ENCODE measurements at places on chromosomes 3 and 15. TPM values are rescaled to one million over a fixed set of nuclear protein-coding genes. Genes with fewer than 3 reads are reported as not detected.

The GXYLT2 gene
- total RNA-seq, result 140 TPM

- peak overlapping the region; percentile 19 for H3K27ac ChIP-seq
- H3K4me1 ChIP-seq, result peaks cover 47% of the 10 kb centered on the region
- DNase-seq, result no peak
- H3K4me3 ChIP-seq, result no peak overlapping the region
- H3K36me3 ChIP-seq, result no peaks in the 10 kb centered on the region
Observed at GRCh38 chr3:160478338-160478737, 28.8 kb upstream of the TRIM59 start.

GRCh38 chr15:42332331-42332730 is 27.0 kb upstream of the CAPN3 start:
- no peak for DNase-seq
- no peaks in the 10 kb centered on the region for H3K4me1 ChIP-seq
- no peak overlapping the region for H3K4me3 ChIP-seq
- no peaks in the 10 kb centered on the region for H3K27me3 ChIP-seq

GRCh38 chr3:171813897-171814460 is 3.7 kb upstream of the PLD1 start:
- no peak overlapping the region for H3K4me3 ChIP-seq
- peaks cover 54% of the 10 kb centered on the region for H3K4me1 ChIP-seq
- DNase-seq, result no peak
- H3K27me3 ChIP-seq, result no peaks in the 10 kb centered on the region
- H3K27ac ChIP-seq, result peak overlapping the region; percentile 74

GRCh38 chr3:94249491-94250079 is 186.7 kb downstream of the NSUN3 start:
- no peaks in the 10 kb centered on the region for H3K36me3 ChIP-seq
- peaks cover 13% of the 10 kb centered on the region for H3K4me1 ChIP-seq
- DNase-seq, result no peak
- peaks cover 16% of the 10 kb centered on the region for H3K27me3 ChIP-seq
- H3K4me3 ChIP-seq, result no peak overlapping the region

DNA sequence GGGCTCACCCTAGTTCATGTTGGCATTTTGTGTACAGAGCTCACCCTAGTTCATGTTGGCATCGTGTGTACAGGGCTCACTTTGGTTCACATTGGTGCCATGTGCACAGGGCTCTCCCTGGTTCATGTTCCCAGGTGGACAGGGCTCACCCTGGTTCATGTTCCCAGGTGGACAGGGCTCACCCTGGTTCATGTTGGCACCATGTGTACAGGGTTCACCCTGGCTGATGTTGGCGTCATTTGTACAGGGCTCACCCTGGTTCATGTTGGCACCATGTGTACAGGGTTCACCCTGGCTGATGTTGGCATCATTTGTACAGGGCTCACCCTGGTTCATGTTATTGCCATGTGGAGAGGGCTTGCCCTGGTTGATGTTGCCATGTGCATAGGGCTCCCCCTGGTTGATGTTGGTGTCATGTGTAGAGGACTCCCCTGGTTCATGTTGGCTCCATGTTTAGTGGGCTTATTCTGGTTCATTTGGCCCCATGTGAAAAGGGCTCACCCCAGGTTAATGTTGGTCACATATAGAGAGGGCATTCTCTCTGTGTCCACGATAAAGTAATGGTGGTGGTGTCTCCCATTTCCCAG is 31.7 kb upstream of the NR2C2 start:
- no peaks in the 10 kb centered on the region for H3K36me3 ChIP-seq
- peaks cover 47% of the 10 kb centered on the region for H3K27me3 ChIP-seq
- no peaks in the 10 kb centered on the region for H3K4me1 ChIP-seq
- no peak for DNase-seq
- no peak overlapping the region for H3K27ac ChIP-seq
- H3K4me3 ChIP-seq, result no peak overlapping the region

GRCh38 chr15:45829336-45830153 is 194.7 kb downstream of the SQOR start:
- no peak overlapping the region for H3K27ac ChIP-seq
- no peak overlapping the region for H3K4me3 ChIP-seq
- no peaks in the 10 kb centered on the region for H3K36me3 ChIP-seq

DNA sequence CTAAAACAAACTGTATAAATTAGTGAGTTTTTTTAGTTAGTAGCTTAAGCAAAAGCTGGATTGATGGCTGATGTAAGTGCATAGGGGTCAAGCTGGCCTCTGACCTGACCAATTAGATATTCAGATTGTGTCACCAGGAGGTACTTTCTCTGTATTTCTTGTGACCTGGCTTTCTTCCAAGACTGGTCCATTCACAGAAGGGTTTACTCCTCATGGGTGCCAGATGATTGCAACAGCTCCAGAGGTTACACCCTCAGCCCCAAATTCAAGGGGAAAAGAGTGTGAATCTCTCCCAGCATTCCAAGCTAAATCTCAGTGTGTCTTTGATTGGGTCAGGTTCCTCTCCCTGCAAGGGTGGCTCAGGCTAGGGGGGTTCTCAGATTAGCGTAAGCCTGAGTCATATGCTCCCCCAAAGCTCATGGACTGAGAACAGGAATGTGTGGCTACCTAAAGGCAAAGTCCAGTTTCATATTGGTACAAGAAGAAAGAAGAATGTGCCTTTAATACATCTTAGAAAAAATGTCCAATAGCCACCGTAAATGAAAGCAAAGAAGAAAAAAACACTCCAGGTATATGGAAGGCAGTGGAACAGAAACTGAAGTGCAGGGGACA is 16.5 kb downstream of the PML start:
- no peaks in the 10 kb centered on the region for H3K27me3 ChIP-seq
- H3K36me3 ChIP-seq, result peaks cover 14% of the 10 kb centered on the region
- H3K4me1 ChIP-seq, result peaks cover 29% of the 10 kb centered on the region
- no peak for DNase-seq

The IL16 gene
- total RNA-seq, result 2.0 TPM
